Tracheal epithelial cell (primary cell): ENCODE measurements at places on chromosomes 11 and 22. TPM values are rescaled to one million over a fixed set of nuclear protein-coding genes. Genes with fewer than 3 reads are reported as not detected.

PTGDR2 gene
- not detected in 2 replicates for total RNA-seq

GRIA4 gene
- 0.48 TPM in 1 of 2 replicates, not detected in the other for total RNA-seq

KREMEN1 gene
- 6.5 and 7.7 TPM in 2 replicates for total RNA-seq

DGCR6 gene
- total RNA-seq = 2.2 and 4.5 TPM in 2 replicates

TSPAN32 gene
- not detected in 2 replicates for total RNA-seq

SOX10 gene
- not detected in 2 replicates for total RNA-seq

AQP11 gene
- 0.24 TPM in 1 of 2 replicates, not detected in the other for total RNA-seq

OR5B21 gene
- not detected in 2 replicates for total RNA-seq

RIMBP3B gene
- total RNA-seq = not detected in 2 replicates

DNAJB7 gene
- total RNA-seq = not detected in 2 replicates

POU2AF2 gene
- total RNA-seq = not detected in 2 replicates

ARSA gene
- total RNA-seq = 19.6 and 27.7 TPM in 2 replicates

MTNR1B gene
- total RNA-seq = not detected in 2 replicates

GAB2 gene
- 2.8 and 4.3 TPM in 2 replicates for total RNA-seq

LDHAL6A gene
- total RNA-seq = not detected in 2 replicates

SERPING1 gene
- 0.43 and 2.9 TPM in 2 replicates for total RNA-seq

C22orf42 gene
- not detected in 2 replicates for total RNA-seq

NRXN2 gene
- total RNA-seq = not detected in 2 replicates

KAT5 gene
- 33.0 and 43.6 TPM in 2 replicates for total RNA-seq

APOBEC3A gene
- 0.21 and 0.72 TPM in 2 replicates for total RNA-seq

POU2F3 gene
- 0.24 TPM in 1 of 2 replicates, not detected in the other for total RNA-seq

SCO2 gene
- total RNA-seq = 0.72 and 10.2 TPM in 2 replicates

JRKL gene
- total RNA-seq = 6.2 and 7.2 TPM in 2 replicates

RPUSD4 gene
- 25.5 and 31.5 TPM in 2 replicates for total RNA-seq

OR8A1 gene
- not detected in 2 replicates for total RNA-seq

SCYL1 gene
- total RNA-seq = 58.4 and 75.9 TPM in 2 replicates

MYOD1 gene
- not detected in 2 replicates for total RNA-seq

CLDN5 gene
- total RNA-seq = 2.7 and 7.9 TPM in 2 replicates

VSTM5 gene
- 2.4 TPM in 1 of 2 replicates, not detected in the other for total RNA-seq

SMC1B gene
- not detected in 2 replicates for total RNA-seq

VPS11 gene
- 19.0 and 19.6 TPM in 2 replicates for total RNA-seq

KDELR3 gene
- 3.2 and 25.3 TPM in 2 replicates for total RNA-seq

USP2 gene
- total RNA-seq = 0.96 TPM in 1 of 2 replicates, not detected in the other

OR6A2 gene
- under 0.01 TPM in 2 replicates for total RNA-seq

TREH gene
- not detected in 2 replicates for total RNA-seq

DERL3 gene
- total RNA-seq = 1.2 TPM in 1 of 2 replicates, not detected in the other

GPHA2 gene
- total RNA-seq = not detected in 2 replicates

TMEM121B gene
- total RNA-seq = not detected in 2 replicates
